ENCODE measurements at places on chromosomes 2 and 18.

DNA sequence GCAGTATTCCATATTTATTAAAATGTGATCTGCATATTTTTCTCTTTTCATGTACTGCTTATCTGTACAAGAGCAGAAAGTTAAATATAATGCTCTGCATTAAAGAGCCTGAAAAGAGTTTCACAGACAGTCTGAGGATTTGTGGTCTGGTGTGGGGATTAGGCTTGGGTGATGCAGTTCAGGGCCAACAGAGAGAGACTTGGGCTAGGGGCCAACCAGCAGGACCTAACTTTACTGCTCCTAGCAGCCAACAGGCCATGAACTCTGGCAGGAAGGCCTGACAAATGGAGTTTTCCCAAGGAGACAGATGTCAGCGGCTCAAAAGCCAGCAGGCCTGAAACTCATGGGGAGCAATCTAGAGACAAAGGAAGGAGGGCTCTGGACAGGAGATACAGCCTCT is 169.6 kb downstream of the LRRTM1 start:
- no peak for DNase-seq

- DNase-seq: no peak
These were observed 849.0 kb downstream of the RNF144A start for GRCh38 chr2:7766088-7766722.

DNA sequence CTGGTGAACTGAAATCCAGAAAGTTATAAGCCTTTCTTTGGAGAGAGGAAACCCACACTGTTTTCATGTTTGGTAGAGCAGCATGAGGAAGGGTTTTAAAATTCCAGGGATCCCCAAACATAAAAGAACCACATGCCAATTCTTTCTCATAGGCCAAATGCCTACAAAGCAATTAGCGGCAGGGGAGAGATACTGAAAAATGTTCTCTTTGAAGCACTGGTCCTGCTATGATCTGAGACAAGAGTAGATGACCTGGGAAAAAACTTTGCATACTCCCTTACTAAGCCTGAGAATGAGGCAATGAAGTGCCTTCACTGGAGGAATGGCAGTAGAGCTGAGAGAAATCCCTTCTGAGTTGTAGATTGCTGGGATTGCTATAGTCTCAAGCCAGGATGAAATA is 1261.7 kb downstream of the DSC3 start:
- no peak for DNase-seq

DNA sequence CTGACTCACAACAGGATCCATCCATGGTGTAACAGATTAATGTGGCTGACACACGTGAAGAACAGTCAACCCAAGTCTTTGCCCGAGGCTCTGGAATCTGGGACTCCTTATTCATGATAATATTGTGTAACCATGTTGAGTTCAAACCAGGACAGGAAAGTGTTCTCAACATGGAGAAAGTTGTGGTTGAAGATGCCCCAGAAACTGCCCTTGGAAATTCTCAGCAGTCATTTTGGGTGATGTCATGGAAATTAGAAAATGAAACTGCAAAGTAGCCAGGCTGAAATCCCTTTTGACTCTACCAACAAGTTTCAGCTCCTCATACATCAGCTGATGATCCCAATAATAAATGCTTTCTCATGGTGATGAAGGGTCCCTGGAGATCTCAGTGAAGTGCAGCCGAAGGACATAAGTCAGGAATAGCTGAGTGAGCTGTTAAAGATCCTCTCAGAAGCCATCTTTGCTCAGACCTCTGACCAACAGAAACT is 307.7 kb downstream of the TNS1 start:
- no peak for DNase-seq

DNA sequence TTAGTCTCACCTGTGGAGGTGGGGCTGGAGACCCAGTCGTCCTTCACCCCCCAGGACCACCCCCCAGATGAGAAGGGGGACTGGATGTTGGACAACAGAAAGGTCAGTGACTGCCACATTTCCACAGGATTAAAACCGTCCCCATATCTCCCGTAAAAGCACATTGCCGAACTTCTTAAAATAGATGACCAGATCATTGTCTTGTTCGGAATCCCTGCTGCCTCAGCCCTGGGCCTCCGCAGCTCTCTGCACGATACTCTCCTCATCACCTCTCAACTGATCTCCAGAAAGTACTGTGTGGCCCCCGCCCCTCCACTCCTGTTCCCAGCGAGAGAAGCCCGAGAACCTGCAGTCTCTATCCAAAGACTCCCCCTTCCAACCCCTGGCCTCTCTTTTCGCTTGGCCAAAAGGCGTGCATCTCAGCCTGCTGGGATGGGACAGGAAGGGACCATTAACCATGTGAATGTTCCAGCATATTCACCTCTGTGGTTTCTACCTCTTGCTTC is 13.2 kb downstream of the LRRFIP1 start:
- DNase-seq: no peak

GRCh38 chr2:233185330-233185729 is 66.1 kb upstream of the ATG16L1 start:
- DNase-seq: no peak

DNA sequence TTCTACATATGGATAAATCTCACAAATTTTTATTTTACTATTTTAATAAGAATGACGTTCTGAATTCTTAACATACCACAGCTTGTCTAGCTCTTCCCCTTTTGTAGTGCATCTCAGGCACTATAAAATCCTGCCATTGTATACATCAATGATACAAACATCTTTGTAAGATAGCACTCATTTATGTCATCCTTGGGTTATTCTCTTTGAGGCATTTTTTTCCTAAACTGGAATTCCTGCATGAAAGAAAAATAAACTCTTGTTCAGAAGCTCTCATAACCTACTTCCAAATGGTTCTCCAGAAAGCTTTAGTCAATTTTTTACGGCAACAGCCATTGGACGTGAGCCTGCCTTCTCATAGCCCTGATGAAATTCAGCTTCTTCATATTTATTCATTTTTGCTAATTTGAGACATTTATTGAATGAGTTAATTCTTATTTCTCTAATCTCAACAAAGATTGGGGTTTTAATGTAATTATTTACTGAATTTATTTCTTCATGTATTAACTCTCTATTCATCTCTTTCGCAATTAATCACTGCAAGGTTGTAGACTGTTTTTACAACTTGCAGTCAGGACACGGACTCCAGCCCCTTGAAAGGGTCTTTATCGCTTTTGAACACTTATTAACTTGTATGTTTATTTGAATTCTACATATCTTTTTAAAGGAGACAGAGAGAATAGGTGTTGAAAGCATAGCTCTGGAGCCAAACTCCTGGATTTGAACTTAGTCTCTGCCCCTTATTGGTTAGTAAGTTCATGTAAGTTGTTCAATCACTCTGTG is 57.6 kb upstream of the PARD3B start:
- DNase-seq: no peak

DNA sequence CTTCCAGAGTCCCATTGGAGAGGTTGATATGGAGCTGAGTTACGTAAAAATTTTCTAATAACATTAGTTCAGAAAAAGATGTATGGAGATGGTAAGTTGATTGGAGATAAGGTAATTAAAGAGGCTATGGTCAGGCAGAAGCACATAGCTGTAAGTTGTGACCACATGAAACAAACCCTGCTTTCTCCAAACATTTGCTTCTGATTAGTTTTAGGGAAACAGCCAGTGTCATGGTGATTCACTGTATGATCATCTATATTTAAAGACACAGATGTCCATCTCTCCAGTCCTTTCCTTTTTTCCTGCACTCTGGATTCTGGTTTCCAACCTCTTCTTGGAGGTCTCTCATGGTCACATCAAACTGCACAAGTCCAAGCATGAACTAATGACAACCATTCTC is 1550.8 kb upstream of the PIK3C3 start:
- no peak for DNase-seq

GRCh38 chr2:168345601-168346000 is 98.2 kb upstream of the STK39 start:
- DNase-seq: no peak

GRCh38 chr2:54546923-54547720 is 91.0 kb downstream of the SPTBN1 start:
- no peak for DNase-seq

DNA sequence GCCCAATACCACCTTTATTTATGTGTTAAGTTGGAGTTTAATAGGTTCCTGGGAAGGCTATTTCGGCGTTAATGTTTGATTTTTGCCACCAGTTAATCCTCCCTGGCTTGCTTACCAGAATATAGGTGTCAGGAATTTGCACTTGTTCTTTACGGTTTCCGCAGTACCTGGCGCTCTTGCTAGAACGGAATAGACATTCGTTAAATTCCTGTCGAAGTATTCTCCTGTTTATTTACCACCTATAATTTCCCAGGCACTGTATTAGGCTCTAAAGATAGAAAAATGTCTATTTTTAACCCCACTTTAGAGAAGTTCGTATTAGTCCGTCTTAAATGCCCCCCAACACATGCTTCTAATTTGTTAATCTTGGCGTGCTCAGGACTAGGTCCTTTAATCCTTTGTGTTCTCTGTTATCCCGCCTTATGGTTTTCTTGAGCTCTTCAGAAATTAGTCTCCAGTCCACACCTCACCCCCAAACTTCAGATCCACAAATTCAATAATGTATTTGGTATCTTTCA is 575 bp downstream of the CCDC150 start:
- no peak for DNase-seq

- DNase-seq: no peak
These were observed 3.5 kb upstream of the RHOB start for GRCh38 chr2:20443276-20443920.

GRCh38 chr2:75458201-75458600 is 102.5 kb downstream of the EVA1A start:
- no peak for DNase-seq

DNA sequence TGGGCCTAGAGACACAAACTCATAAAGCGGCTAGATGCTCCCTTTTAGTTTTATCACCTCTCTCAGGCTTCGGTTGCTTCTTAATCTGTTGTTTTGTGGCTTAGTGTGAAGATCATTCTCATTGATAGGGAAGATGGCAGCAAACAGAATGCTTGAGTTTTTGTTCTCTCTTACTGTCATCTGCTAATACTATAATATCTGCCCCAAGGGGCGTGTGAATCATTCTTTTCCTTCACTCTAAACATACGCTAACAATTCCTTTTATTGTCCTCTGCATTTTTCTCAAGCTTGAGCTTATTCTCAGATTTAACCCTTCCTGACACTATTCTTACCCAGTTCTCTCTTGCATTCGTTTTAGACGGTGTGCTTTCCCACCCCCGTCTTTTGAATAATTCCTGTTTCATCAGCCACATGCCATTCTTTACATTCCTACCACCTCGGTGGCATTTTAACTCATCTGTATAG is 323.9 kb upstream of the NRP2 start:
- DNase-seq: no peak

DNA sequence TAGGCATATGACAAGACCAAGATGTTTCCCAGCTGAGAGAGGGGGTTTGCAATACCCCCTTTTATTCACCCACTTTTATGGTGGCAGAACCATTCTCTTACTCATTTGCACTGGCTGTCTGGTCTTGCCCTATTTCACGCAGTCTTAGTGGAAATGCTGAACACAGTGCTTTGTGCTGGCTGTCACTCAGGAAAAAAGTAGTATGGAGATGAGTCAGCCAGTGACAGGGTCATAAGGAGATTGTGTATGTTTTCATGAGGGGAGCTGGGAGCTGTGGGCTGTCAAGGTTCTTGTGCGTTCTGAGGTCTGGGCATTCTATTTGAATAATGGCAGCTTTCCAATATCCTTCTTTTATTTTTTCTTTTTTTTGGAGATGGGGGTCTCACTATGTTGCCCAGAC is 10.9 kb upstream of the CNRIP1 start:
- no peak for DNase-seq

- DNase-seq: no peak
These were observed 64.8 kb upstream of the PID1 start for GRCh38 chr2:229335877-229336346.

GRCh38 chr2:71610671-71611070 is 157.3 kb downstream of the DYSF start:
- no peak for DNase-seq

DNA sequence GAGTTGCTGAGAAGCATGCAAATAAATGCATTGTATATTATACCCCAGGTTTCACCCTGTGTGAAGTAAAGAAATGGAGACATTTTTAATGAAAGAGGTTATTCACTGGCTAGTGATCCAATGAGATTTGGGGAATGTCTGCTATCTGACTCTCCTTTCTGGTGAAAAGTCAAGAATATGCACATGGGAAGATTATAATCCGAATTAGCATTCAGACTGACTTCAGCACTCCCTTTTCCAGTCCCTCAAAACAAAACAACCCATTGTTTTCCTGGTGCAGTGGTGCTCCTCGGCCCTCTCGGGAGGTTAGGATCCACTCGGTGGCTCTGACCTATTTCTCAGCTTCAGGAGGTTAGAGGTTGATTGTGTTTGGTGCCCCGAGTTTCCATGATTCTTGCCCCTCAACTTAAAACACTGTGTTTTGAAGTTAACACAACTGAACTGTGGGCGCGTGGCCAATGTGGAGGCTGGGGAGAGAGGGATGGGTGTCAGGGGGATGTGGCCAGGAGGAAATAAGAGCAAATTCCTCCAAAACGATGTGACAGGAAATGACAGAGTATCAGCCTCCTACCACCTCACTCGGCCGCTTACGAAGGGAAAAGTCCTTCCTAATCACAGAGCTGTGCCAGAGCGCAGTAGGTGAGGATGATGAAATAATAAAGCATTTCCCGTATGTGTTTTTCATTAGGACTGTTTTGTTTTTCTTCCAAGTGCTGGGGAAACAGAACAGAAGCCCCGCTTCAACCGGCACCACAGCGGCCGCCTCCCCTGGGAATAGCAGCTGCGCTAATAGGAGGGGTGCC is 440.1 kb downstream of the MTX2 start:
- DNase-seq: no peak

DNA sequence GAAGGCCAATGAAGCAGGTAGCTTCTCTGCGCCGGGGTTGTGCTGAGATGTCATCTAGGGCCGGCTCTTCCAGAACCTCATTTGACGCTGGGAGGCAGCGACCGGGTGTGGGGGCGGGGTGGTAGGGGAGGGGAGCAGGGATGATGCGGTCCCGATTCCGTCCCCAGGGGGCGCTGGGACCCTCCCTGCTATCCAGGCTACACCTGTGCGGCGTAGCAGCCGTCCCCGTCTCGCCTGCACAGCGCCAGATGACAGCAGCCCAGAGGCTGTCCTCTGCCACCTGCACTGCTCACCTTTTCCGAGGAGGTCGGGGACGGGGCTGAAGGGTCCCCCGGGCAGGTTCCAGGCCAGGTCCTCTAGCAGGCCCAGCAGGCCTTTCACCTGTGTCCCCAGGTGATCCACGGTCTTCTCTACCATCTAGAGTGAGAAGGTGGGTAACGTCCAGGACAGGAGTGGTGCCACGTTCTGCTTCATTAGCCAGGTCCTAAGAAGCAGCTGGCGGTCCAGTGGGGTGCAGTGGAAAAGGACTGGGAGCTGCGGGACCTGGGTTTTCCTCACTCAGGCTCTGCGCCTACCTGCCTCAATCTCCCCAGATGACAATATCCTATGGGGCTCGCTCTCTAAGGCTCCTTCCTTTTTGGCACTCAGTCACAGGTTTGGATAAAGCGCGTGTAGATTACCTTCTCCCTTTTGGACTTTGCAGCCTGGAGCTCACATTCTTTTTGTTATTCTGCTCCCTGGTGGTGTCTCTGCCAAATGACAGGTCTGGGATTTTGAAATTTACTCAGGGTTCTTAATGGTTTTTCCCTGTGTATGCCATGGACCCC is 56.0 kb upstream of the RAB6C start:
- DNase-seq: no peak

DNA sequence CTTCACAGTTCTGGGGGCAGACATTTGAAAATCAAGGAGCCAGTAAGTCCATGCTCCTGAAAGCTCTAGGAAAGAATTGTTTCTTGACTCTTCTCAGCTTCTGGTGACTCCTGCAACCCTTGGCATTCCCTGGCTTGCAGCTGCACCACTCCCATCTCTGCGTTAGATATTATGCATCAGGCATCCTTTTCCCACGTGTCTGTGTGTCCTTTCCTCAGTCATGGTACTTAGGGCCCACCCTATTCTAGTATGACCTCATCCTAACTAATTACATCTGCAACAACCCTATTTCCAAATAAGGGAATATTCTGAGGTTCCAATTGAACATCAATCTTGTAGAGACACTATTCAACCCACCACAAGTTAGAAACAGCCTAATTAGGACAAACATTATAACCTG is 931.7 kb upstream of the CHAC2 start:
- DNase-seq: no peak

All from activated T-cell treated with anti-CD3 and anti-CD28 coated beads for 24 hours (primary cell).